ENCODE measurements at places on chromosomes 4 and X.

DNA sequence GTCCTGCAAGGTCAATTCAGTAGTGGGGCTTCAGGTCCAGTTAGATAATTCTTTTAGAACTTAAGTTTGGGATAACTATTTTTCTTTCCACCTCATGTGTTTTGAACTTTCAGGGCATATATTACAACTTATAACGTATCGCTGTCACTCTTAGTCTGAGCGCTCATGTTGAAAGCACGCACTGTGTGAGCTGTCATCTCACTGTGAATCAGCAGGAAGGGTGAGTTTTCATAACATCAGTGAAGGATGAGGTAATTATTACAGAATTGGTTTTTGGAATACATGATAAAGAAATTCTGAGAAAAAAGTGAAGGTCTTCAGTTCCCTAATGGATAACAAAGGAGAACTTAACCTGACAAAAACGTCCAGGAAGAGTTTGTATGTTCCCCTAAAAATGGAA is 45.1 kb upstream of the SLC4A4 start:
- DNase-seq: no peak

DNA sequence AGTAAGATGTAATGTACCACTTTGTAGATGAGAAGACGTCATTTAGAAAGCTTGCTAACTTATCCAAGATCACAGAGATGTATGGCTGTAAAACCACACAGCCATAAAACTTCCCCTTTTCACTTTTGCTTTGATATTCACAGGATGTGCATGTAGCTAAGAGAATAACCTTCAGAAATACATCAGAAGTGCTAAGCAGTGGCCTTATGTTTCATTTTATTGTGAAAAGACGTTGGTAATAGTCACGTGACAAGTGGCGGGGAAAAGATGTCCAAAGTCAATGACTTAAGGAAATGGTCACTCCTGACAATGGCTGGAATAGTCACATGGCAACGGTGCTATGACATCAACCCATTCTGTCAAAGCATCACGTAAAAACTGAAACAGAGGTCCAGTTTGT is 12.9 kb upstream of the WDR17 start:
- no peak for DNase-seq

- no peak for DNase-seq
These were observed 69.0 kb upstream of the HPF1 start for GRCh38 chr4:169826634-169827187.

GRCh38 chr4:46909078-46909477 is at the start of gene COX7B2:
Gene COX7B2, minus strand, starts transcription at chr4:46909245. Its CDS starts 174,053 bp downstream, at chr4:46735192.
- DNase-seq: no peak

- no peak for DNase-seq
These were observed 43.6 kb downstream of the RTL9 start for GRCh38 chrX:110402091-110402849.

DNA sequence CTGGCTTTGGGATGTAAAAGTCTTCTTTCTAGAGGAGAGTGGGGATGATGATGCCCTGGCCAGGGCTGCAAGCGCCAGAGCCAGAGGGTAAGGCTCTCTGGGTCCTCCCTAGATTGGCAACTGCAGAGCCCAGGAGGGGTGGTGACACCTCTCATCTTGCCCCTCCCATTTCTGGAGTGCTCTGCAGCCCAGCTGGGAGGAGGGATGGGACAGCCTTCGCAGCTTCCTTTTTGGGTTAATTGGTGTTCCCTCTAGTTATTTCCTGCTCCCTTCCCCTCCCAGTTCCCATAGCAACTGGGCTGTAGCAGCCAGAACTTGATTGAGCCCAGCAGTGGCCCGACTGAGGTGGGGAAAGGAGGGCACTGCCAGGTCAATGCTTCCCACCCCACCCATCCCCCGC is 19.2 kb downstream of the NALF2 start:
- DNase-seq: no peak

DNA sequence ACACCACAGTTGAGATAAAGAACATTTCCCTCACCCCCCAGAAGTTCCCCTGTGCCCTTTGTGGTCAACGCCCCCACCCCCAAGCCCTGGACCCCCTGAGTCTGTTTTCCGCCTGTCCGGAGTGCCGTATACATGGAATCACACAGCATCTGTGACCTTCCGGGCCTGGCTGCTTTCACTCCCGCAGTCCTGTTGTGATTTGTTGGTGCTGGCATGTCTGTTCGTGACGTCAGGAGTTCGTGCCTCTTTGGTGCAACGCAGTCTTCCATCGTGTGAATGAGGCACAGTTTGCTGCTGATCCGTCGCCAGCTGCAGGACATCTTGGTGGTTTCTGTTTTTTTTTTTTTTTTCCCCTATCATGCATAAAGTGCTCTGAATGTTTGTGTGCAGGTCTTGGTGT is 62.1 kb downstream of the PSAPL1 start:
- DNase-seq: no peak

DNA sequence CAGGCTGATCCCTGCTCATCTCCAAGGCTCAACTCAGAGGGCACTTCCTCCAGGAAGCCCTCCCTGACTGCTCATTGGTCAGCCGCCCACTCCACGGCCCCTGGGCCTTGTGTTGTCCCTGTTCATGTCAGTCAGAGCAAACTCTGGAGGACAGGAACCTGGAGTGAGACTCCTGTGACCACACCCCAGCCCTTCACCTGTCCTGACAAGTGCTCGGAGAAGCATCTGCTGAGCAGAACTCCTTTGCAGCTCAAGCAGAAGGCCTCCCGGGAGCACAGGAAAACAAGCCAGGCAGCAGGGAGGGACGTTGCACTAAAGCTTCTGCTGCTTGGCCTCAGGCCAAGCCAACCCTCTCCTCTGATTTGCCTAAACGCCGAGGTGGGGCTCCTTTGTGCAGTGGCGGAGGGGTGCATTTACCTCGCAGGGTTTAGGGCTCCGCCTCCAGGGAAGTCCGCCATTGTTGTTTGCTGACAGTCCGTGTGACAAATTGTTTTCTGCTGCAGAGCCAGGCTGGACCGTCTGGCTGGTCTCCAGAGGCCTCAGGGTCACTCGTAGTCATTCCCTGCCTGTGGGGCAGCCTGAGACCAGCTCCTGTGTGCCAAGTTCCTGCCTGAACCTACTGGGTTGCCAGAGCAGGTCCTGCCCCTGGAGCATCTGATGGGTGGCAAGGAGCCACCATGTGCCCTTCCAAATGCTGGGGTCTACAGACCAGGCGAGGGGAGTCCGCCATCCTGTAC is 61.8 kb downstream of the C4orf50 start:
- no peak for DNase-seq

- DNase-seq: peak; percentile 24
These were observed 1.5 kb upstream of the PAPSS1 start for GRCh38 chr4:107721436-107722100.

DNA sequence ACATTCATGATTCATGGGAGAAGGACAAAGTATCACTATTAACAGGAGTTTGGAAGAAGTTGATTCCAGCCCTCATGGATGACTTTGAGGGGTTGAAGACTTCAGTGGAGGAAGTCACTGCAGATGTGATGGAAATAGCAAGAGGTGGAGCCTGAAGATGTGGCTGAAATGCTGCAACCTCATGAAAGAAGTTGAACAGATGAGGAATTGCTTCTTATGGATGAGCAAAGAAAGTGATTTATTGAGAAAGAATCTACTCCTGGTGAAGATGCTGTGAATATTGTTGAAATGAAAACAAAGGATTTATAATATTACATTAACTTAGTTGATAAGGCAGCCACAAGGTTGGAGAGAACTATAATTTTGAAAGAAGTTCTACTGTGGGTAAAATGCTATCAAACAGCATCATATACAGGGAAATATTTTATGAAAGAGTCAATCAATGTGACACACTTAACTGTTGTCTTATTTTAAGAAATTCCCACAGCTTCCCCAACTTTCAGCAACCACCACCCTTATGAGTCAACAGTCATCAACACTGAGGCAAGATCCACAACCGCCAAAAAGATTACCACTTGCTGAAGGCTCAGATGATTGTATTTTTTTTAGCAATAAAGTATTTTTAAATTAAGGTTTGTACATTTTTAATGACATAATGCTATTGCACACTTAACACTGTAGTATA is 302.6 kb downstream of the CBLL2 start:
- DNase-seq: no peak

GRCh38 chrX:32538554-32538953 is 672.8 kb downstream of the DMD start:
- DNase-seq: no peak

DNA sequence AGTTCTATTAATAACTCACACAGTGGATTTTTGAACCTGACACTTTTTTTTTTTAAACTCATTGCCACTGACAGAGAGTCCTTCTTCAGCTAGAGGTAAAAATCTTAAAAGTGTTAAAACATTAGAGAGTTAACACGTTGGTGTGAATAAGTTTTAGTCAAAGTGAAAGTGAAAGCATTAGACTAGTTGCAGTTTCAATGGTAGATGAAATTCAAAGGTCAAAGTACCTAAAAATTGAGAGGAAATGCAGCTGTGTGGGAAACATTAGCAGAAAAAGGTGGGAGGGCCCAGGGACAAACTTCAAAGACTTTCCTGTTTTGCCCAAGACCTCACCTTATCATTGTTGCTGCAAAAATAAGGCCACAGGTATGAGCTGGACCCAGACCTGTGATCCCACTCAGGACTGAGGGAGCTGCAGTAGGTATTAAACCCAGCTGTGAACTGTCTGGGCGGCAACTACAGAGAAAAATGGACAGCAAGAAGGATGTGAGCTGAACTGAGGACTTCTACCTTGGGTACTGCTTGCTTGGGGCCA is 17.6 kb upstream of the GABRA4 start:
- DNase-seq: no peak

GRCh38 chr4:140640150-140640748 is 71.5 kb upstream of the UCP1 start:
- DNase-seq: no peak

GRCh38 chr4:151475035-151475714 is 66.2 kb downstream of the FHIP1A start:
- no peak for DNase-seq

- no peak for DNase-seq
These were observed 14.1 kb downstream of the XIAP start for GRCh38 chrX:123873956-123874355.

DNA sequence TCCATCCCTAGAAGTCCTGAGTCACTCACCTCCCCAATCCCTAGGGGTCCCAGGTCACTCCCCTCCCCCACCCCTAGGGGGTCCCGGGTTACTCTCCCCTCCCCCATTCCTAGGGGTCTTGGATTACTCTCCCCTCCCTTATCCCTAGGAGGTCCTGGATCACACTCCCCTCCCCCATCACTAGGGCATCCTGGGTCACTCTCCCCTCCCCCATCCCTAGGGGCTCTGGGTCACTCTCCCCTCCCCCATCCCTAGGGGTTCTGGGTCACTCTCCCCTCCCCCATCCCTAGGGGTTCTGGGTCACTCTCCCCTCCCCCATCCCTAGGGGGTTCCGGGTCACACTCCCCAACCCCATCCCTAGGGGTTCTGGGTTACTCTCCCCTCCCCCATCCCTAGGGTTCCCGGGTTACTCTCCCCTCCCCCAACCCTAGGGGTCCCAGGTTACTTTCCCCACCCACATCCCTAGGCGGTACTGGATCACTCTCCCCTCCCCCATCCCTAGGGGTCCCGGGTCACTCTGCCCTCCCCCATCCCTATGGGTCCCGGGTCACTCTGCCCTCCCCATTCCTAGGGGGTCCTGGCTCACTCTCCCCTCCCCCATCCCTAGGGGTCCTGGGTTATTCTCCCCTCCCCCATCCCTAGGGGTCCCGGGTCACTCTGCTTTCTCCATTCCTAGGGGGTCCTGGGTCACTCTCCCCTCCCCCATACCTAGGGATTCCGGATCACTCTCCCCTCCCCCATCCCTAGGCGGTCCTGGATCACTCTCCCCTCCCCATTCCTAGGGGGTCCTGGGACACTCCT is 2.1 kb downstream of the ASMTL start:
- no peak for DNase-seq

- DNase-seq: no peak
These were observed at the start of gene AR for GRCh38 chrX:67543818-67544217. Gene AR, plus strand, starts transcription at chrX:67544021. Its CDS starts 1,126 bp downstream, at chrX:67545147.

DNA sequence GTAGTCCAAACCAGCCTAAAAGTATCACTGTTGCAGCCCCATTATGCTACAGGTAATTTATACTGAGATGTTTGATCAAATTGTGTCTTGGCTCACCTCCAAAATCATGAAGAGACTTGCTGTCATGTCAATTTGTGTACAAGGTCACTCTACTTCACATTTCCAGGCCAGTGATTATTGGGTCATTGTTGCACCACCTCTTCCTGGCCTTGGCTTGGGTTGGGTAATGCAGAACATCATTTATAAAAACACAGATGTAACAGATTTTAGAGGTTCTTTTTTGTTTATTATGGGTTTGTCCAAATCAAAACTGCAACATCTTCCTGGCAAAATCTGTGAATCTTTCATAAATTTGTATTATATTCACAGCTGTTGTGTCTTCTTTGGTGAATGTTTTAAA is 459.5 kb downstream of the ANKRD50 start:
- DNase-seq: no peak

GRCh38 chr4:173277340-173277739 is 56.8 kb downstream of the HMGB2 start:
- DNase-seq: no peak

DNA sequence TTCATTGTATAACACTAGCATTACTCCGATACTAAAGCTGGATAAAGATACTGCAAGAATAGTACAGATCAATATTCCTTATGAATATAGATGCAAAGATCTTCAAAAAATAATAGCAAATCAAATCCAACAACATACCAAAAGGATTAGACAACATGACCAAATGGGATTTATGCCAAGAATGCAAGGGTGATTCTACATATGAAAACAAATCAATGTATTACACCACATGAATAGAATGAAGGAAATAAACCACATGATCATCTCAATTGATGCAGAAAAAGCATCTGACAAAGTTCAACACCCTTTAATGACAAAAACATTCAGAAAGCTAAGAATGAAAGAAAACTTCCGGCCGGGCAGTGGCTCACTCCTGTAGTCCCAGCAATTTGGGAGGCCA is 42.8 kb downstream of the CUL4B start:
- DNase-seq: no peak

DNA sequence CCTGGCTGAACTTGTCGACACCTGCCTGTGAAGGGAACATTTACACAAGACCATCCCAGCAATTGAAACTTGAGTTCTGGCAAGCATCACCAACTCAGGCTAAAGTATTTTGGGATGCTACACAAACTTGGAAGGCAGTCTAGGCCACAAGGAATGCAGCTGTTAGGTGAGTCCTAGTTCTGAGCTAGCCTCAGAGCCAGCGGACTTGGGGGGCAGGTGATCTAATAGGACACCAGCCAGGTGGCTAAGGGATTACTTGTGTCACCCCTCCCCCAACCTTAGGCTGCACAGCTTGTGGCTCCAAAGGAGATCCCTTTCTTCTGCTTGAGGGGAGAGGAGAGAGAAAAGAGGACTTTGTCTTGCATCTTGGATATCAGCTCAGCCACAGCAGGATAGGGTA is 62.3 kb upstream of the DKK2 start:
- no peak for DNase-seq

DNA sequence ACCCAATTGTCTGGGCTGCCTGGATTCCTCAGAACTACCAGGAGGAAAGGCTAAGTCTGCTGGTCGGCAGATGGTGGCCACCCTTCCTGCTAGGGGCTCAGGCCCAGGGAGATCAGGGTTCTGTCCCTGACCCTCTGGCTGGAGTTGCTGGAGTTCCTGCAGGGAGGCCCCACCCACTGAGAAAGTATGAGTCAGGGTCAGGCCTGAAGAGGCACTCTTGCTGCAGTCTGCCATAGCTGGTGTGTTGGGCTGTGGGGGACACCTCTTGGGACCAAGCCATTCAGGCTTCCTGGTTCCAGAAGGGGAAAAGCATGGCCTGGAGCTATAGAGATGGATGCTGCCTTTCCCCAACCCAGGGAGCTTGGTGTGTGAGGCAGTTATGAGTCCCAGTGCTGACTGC is 40.4 kb upstream of the PCDH18 start:
- DNase-seq: no peak
